ENCODE measurements at places on chromosomes 12 and 14.

DNA sequence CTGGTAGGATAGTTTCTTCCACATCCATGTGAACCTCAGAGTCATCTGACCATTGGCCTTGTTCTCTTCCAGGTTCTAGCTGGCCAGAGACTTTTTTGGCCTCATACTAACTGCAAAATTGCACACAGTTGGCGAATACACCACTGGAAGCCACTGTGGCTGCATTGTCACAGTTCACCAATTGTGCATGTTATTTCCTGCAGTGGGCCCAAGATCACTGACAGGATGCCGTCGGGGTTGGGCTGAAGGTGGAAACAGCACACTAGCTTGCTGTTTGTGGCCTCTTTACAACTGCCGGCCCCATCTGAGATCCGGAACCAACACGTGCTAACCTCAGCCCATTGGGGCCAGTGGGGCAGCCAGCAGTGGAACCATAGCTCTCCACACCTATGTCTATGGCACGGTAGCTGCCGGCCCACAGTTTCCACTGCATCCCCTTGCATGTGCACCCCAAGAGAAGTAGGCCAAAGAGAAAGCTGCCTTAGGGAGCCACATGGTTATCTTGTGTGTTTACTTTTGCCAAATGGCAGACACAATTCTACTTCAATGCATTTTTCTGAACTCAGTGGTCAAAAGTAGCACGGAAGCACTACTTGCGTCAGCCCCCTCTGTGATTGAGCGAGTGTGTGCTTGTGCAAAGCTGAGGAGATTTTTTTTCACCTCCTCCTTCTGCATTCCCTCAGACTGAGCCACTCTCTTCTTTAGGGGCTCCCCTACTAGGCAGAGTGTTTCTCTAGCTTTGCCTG lies 464.0 kb downstream of the RAD51B start:
- DNase-seq = no peak

GRCh38 chr12:6376079-6376869 lies 911 bp upstream of the SCNN1A start:
- no peak for DNase-seq

DNA sequence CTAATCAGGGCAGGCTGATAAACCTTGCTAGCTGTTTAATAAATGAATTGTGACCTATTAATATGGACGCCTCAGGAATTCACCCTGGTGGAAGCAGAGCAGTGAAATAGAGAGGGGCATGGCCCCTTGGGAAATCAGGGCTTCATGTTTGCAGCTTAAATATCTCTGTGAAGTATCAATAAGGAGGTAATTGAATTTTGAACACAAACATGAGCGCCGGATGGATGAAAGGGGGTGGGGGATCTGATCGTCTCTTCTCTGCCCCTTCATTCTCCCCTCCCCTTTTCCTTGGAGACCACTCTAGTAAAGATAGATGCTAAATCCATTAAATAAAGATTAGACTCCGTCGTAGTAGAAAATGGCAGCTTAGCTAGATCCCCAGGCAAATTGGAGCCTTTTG lies 70.5 kb downstream of the LIN52 start:
- no peak for DNase-seq

GRCh38 chr14:78690836-78691235 lies 520.7 kb downstream of the NRXN3 start:
- DNase-seq = no peak

GRCh38 chr14:72847721-72848120 lies 46.2 kb downstream of the DPF3 start:
- no peak for DNase-seq

GRCh38 chr12:65799331-65799730 lies 25.0 kb upstream of the HMGA2 start:
- no peak for DNase-seq

- no peak for DNase-seq
Observed at GRCh38 chr12:50914872-50915484, 37.4 kb upstream of the HIGD1C start.
